Naive thymus-derived CD8-positive, alpha-beta T cell (primary cell): ENCODE measurements at places on chromosomes 12 and 14. TPM values are rescaled to one million over a fixed set of nuclear protein-coding genes. Genes with fewer than 3 reads are reported as not detected.

TAS2R13 gene
- polyA plus RNA-seq = not detected

ZNF219 gene
- 3.6 TPM for polyA plus RNA-seq

GRCh38 chr12:23139026-23139425, 514.1 kb downstream of the ETNK1 start:
- no peak for DNase-seq

DNA sequence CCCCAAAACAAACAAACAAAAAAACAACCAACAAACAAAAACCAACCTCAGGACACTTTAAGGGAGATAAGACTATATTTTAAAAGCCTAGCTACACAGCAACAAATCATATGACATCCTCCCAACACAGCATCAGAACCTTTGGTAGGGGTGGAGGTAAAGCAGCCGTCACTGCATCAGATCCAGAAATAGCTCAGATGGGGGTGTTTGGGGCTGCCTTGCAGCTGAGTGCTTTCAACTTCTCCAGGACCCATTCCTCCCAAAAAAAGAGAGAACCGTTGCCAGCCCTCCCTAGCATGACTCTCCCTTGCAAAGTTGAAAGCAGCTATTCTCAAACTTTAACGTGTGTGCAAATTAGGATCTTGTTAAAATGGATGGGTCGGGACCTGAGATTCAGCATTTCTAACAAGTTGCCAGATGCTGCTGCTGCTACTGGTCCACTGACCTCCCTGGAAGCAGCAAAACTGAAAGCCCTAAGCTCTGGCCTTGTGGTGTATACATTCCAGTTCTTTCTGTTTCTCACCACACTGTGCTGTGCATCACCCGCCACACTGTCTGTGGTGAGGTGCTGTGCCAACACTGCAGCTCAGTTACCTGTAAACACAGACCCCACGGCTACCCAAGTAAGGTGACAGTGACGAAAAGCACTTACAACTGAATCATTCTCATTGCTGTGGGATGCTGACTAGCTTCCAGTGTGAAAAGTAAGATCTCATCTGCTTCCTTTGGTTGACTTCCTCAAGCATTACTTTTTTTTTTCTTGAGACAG, 54.0 kb downstream of the SLC38A1 start:
- peak; percentile 72 for DNase-seq

SLC25A21 gene
- not detected for polyA plus RNA-seq

DNA sequence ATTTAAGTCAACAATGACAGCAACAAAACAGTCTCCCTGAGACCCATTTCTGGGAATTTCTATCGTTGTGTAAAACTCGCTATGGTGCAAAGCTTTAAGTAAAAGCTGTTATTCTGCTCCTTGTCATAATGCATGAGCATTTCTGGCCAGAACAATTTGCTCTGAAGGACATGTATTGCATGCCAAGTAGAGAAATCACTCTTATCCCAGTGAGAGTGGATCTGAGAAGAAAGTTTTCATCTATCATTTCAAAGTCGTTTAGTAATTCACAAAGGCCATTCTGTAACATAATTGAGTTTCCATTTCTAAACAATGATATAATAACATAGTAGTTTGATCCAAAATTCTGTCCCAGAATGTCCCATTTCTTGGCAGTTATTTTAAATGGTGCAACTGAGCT, 86.6 kb downstream of the TBC1D30 start:
- DNase-seq = no peak

C12orf50 gene
- polyA plus RNA-seq = not detected

ADAMTS20 gene
- polyA plus RNA-seq = not detected

DNA sequence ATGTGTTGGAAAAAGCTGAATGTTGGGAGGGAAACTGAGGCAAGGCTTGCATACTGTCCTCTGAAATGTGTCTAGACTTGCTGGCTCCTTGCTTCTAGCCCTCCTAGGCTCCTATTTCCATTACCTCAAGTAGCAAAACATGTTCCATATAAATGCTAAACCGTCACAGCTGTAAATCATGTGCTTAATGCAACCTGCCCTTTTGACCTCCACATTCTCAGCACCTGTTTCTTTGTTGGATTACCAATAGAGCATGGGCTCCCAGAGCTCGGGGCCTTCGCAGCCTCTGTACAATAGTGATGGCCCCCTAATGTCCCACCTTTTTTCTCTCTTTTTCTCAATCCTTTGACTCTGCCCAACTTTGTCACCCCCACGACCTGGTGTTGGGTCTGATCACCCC, 23.3 kb downstream of the RERGL start:
- no peak for DNase-seq

- DNase-seq = no peak
Observed at GRCh38 chr14:44529026-44529425, 21.9 kb upstream of the FSCB start.

GRCh38 chr14:58138031-58138713, 13.8 kb downstream of the ARMH4 start:
- no peak for DNase-seq

MIP gene
- polyA plus RNA-seq = not detected

DNA sequence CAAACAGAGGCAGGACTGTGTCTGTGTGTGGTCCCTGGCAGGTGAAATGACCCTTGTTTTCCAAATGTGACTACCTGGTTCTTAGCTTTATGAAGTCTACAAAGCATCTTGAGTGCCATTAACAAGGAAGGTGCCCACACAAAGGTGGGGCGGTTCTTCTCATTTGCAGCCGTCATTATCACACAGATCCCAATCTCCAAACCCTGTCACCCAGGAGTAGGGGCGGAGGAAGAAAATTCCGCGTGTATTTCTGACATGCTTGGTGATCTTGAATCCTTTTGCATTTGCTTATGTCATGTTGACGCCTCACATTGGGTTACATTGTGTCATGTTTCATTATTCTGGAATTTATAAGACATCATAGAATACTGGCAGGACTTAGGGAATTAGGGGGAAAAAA, 277.3 kb downstream of the VRK1 start:
- DNase-seq = no peak

DNA sequence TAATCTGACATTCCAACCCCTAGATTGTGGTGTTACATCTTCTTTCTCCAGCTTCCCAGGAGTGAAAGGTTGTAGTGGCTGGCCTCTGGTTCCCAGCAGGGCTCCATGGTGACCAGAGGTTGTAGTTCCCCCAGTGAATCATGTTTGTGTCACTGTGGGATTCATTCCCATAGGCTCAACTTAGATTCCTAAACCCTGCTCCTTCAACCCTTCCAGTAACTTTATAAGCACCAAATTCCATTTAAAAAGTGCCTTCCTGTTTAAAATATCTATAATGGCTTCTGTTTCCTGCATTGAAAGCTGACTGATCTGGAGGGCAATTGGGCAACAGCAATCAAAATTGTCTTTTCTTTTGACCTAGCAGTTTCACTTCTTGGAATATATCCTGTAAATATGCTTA, 40.5 kb upstream of the TBC1D15 start:
- DNase-seq = no peak

DNA sequence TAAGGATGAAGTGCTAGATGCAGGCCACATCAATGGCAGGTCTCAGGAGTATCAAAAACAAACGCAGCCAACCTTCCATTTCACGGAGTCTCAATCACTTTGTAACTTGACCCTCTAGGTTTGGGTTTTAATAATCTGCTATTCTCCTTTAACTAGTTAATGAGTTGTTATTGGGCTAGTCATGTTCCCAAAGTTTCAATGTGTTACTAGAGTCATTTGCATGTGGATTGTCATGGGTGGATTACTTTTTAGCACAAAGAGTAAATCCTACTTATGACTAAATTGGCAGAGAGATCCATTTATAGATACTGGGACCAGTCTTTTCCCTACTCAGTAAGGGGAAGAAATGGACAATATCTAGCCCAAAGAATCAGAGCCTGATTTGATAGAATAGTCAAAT, 151.0 kb downstream of the BCAT1 start:
- no peak for DNase-seq

DNA sequence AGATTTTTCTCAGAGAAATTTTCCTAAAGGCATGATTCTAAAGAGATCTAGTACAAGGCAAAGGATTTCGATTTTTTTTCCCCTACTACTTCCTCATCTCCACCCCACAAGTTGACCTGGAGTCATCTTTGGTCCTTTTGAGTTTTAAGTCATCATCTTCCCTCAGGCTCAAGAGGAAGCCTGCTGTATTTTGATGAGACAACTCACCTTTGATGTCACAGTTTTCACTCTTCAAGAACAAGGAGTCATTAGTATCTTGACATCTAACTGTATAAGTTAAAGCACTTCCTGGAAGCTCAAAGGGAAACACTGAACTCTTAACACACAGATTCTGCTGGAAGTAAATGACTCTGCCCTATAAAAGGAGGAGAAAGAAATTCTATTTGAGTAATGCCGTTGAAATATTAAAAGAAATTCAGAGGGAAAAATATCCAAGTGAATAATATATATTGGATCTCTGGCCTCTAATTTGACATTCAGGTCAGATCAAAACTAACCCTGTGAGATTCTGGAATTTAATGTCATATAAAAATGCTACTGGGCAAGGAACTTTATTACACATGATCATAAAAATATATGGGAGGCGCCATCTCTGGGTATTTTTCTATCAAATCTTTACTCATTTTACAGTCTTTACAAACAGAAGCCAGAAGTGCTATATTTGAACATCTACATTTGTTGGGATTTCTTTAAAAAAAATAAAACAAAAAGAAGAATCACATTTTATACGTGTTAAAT, 435.0 kb downstream of the NRXN3 start:
- no peak for DNase-seq

SYNDIG1L gene
- polyA plus RNA-seq = not detected

STAB2 gene
- polyA plus RNA-seq = not detected

GRCh38 chr14:97116546-97116945, 319.4 kb downstream of the VRK1 start:
- DNase-seq = no peak

GRCh38 chr12:24480766-24481449, 468.0 kb downstream of the BCAT1 start:
- DNase-seq = no peak

DNA sequence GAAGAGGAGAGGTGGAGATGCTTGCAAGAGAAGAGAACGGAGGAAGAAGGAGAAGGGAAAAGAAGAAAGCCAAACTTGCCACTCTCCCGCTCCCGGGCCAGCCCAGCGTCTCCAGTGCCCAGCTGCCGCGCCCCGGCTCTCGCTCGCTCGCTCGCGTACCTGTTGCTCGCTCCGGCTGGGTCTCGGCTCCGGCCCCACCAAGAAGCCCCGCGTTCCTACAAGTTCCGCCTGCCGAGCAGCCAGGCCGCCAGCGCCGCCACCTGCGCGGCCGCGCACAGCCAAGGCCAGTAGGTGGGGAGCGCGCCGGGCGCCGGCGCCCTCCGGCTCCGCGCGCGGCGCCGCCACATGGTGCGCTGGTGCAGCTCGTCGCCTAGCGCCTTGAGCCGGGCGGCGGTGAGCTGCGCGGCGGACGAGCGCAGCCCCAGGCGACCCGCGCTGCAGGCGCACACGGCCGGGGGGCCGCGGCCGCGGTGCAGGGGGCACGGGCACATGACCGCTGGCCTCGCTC, 370 bp downstream of the HRK start:
- DNase-seq = peak; percentile 18

KRT73 gene
- 1.8 TPM for polyA plus RNA-seq

DNA sequence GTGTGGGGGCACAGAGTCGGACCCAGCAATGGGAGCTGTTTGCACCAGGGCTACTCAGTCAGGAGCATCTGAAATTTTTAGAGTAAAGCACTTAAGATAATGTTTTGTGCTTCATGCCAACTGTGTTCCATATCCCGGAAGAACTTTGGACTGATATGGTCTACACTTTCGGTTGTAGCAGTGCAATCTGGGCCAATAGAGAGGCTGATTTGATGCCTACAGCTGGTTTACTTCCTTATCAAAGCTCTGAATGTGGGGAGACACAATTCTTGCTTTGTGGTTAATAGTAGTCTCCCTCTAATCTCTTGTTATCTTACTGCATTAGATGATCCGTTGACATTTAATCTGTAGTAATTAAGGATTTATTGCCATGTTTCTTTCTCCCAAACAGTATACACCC, 7.8 kb upstream of the VDR start:
- DNase-seq = no peak

DNA sequence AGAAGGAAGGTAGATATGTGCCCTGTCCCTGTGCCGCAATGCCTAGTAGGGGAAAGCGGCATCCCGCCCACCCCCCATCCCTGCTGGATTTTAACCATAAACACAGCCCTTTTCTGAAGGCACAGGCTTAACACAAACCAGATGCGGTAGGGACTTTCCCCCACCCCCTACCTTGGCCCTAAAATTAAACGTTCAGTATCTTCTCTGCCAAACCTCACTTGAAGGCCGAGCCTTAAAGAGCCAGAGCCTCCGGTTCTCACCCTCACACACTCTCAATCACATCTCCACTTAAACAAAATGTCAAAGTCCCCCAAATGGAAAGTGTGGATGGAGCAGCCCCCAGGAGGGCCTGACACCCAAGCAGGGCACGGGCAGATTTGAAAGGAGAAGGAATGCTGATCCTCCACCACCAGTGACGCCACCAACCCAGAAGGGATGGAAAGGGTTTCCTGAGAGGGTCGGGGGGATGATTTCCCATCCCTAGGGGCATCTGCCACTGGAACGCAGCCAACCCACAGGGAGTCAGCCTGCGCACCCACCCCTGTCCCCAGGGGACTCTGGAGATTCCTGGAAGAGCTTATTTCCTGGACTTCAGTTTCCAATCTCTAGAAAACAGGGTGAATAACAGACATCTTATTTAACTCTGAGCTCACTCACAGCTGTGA, 26.4 kb downstream of the ACTN1 start:
- no peak for DNase-seq

DNA sequence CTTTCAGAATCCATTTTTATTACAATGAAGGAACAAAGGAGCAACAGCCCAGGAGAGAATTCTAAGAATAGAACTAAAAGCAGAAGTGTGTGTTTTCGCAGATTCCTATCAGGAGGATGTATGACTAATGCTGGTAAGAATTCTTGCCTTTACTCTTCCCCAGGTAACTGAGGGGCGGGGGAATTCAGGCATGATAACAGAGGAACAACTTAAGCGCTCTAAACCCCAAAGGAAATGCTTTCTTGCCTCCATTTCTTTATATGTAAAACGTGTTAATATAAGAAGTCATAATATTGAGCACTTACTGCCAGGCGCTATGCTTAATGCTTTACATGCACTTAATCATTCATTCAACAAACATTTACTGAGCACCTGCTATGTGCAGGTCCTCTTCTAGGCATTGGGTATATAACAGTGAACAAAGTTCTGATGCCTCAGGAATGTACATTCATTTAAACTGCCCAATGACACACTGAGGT, 4.5 kb downstream of the HCAR1 start:
- no peak for DNase-seq

CIROP gene
- not detected for polyA plus RNA-seq

LTA4H gene
- 75.0 TPM for polyA plus RNA-seq

- DNase-seq = peak; percentile 27
Observed at GRCh38 chr12:67943141-67943892, 45.9 kb upstream of the IFNG-AS1 start.

- no peak for DNase-seq
Observed at GRCh38 chr12:123115409-123116121, 35.3 kb downstream of the PITPNM2 start.

GRCh38 chr12:114649585-114649984, 34.4 kb downstream of the TBX3 start:
- no peak for DNase-seq

- DNase-seq = no peak
Observed at GRCh38 chr12:102776041-102776440, 141.0 kb downstream of the PAH start.

SERPINA1 gene
- not detected for polyA plus RNA-seq

- no peak for DNase-seq
Observed at GRCh38 chr12:95228617-95229016, 11.0 kb downstream of the VEZT start.
